ENCODE measurements at places on chromosomes 12 and 14. TPM values are rescaled to one million over a fixed set of nuclear protein-coding genes. Genes with fewer than 3 reads are reported as not detected.

GRCh38 chr14:91299121-91300115, 54.9 kb upstream of the GPR68 start:
- H3K4me1 ChIP-seq, result peaks cover 31% of the 10 kb centered on the region
- peaks cover 87% of the 10 kb centered on the region for H3K36me3 ChIP-seq
- H3K27me3 ChIP-seq, result no peaks in the 10 kb centered on the region

The SLC25A21 gene
- total RNA-seq, result not detected

The TMEM117 gene
- 0.79 TPM for total RNA-seq

DNA sequence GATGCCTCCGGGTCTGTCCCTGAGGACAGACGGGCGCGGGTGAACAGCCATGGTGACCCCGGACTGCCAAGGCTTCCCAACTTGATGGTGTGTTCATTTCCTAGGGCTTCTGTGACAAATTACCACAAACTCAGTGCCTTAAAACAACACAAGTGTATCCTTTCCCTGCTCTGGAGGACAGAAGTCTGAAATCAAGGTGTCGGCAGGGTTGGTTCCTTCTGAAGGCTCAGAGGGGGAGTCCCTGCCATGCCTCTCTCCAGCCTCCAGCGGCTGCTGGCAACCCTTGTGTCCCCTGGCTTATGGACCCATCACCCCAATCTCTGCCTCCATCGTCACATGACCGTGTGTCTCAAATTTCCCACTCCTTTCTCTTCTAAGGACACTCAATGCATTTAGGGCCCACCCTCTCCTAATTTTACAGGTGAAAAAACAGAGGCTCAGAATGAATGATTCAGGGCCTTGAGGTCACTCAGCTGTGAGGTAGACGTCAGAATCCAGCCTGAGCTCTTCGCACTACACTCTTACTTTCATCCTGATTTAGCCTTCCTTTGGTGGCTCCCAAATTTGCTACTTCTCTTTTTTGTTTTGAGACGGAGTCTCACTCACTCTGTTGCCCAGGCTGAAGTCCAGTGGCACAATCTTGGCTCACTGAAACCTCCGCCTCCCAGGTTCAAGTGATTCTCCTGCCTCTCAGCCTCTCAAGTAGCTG, 45.4 kb downstream of the VCPKMT start:
- peaks cover 34% of the 10 kb centered on the region for H3K36me3 ChIP-seq
- H3K4me3 ChIP-seq, result no peak overlapping the region
- H3K4me1 ChIP-seq, result peaks cover 47% of the 10 kb centered on the region
- no peaks in the 10 kb centered on the region for H3K27me3 ChIP-seq
- DNase-seq, result no peak

- H3K4me1 ChIP-seq, result no peaks in the 10 kb centered on the region
- no peak overlapping the region for H3K27ac ChIP-seq
- no peaks in the 10 kb centered on the region for H3K36me3 ChIP-seq
- no peak overlapping the region for H3K4me3 ChIP-seq
- no peaks in the 10 kb centered on the region for H3K27me3 ChIP-seq
- no peak for DNase-seq
Measured at GRCh38 chr12:24246934-24247333, 297.5 kb upstream of the SOX5 start.
